HT1080 (cell line): ENCODE measurements at places on chromosomes 7 and 10. TPM values are rescaled to one million over a fixed set of nuclear protein-coding genes. Genes with fewer than 3 reads are reported as not detected.

Gene ANKRD61
- total RNA-seq = 0.18 and 0.37 TPM in 2 replicates

Gene ZNF804B
- not detected in 2 replicates for total RNA-seq

Gene LIPJ
- total RNA-seq = not detected in 2 replicates

Gene SPDYE11
- not detected in 2 replicates for total RNA-seq

Gene NKX6-2
- not detected in 2 replicates for total RNA-seq

Gene MALRD1
- not detected in 2 replicates for total RNA-seq
